Stimulated activated CD8-positive, alpha-beta memory T cell treated with anti-CD3 and anti-CD28 coated beads, Interleukin-7, amount 100 ng/mL, for 48 hours (primary cell): ENCODE measurements at places on chromosomes 16 and 17.
A peak's percentile ranks its signal among the peaks of the same experiment; 100 is the strongest.

- DNase-seq: no peak
Measured at GRCh38 chr16:70444249-70445063, 5.6 kb upstream of the ST3GAL2 start.

- no peak for DNase-seq
Measured at GRCh38 chr17:49977463-49978389, 8.7 kb downstream of the DLX4 start.

GRCh38 chr16:70569752-70570151 is 46.1 kb downstream of the SF3B3 start:
- DNase-seq: no peak

DNA sequence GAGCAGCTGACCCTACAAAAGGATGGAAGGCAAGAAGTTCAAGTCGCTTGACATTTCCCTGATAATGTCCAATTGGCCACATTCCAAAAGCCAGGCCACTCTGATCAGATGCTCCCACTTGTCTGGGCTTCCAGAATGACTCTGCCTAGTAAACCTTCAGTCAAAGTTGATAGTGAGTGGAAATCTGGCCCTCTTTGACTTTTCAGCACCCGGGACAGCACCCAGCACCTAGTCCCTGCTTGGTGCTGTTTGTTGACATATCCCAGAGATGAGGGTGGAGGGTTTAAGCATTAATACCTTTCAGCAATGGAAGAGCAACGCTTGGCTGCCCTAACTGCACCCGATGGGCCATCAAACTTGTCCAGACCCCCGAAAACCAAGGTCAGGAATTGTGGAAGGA is 131.3 kb downstream of the AIPL1 start:
- DNase-seq: no peak

GRCh38 chr17:69525920-69526841 is 111.7 kb downstream of the MAP2K6 start:
- DNase-seq: no peak

DNA sequence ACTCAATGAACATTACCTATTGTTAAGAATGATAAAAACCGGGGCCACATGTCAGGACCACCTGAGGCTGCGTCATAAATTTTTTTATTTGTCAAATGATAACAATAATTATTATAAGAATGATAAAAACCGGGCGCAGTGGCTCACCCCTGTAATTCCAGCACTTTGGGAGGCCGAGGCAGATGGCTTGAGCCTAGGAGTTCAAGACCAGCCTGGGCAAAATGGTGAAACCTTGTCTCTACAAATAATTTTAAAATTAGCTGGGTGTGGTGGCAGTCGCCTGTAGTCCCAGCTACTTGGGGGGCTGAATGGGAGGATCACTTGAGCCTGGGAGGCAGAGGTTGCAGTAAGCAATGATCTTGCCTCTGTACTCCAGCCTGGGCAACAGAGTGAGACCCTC is 816 bp upstream of the SHMT1 start:
- no peak for DNase-seq

- peak; percentile 37 for DNase-seq
Measured at GRCh38 chr17:16243801-16244567, 27.0 kb downstream of the PIGL start.

- no peak for DNase-seq
Measured at GRCh38 chr17:58368860-58369213, 16.8 kb upstream of the SUPT4H1 start.

GRCh38 chr16:60142619-60143347 is 1408.7 kb upstream of the GOT2 start:
- DNase-seq: no peak

DNA sequence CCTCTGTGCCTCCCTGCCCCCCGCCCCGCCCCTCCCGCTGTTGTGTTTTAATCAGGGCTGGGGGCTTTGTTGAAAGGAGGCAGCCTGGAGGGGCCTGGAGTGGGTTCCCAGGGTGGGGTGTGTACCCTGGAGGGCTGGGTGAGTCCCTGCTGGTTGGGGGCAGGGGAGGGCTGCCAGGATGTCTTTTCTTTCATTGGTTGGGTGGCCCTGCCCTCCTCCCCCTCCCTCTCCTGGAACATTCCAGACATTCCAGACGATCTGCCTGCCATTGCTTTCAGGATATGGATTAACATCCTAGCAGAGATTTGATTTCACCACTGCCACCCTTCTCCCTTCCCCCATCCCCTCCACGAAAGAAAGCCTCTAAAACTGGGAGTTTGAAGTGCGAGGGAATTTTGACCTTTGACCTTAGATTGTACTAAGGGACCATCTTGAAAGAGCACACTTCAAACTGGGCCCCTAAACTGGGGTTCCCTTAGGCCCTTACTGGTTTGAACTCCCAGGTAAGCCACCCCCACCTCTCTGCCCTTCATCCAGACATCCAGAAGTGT is 25.3 kb downstream of the IGF2BP1 start:
- no peak for DNase-seq

DNA sequence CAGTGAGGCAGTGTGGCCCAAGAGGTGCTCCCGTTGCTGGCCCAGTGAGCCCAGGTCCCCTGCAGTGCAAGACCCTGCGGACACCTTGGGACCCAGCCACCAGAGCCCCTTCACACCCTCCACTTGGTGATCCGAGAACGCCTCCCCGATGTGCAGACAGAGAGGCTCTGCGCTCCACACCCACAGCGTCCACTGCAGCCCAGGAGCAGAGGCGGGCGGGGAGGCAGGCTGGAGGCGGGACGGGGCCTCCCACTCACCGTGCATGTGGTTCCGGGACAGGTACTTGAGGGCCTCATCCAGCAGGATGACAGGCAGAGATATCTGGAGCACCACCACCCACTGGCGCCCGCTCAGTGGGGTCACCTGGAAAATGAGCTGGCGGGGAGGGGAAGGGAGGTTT is 12.1 kb upstream of the P2RX1 start:
- DNase-seq: no peak

- no peak for DNase-seq
Measured at GRCh38 chr16:2425825-2426430, 3.3 kb upstream of the CCNF start.

- no peak for DNase-seq
Measured at GRCh38 chr16:80831039-80831438, 26.6 kb upstream of the CDYL2 start.

DNA sequence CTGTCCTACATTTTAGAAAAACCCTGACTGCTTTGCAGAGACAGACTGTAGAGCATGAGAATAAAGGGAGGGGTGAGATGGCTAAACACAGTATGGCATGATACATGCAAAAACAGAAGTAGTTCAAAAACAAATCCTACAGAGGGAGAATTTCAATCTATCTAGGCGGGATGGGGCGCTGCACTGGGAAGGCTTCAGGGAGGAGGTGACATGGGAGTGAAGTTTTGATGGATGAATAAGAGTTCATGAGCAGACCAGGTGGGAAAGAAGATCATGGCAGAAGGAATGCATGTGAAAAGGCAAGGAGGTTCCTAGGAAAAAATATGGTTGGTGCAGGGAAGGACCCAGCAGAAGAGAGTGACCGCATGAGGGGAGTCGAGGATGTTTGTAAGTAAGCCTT is 19.2 kb downstream of the HS3ST3B1 start:
- no peak for DNase-seq

DNA sequence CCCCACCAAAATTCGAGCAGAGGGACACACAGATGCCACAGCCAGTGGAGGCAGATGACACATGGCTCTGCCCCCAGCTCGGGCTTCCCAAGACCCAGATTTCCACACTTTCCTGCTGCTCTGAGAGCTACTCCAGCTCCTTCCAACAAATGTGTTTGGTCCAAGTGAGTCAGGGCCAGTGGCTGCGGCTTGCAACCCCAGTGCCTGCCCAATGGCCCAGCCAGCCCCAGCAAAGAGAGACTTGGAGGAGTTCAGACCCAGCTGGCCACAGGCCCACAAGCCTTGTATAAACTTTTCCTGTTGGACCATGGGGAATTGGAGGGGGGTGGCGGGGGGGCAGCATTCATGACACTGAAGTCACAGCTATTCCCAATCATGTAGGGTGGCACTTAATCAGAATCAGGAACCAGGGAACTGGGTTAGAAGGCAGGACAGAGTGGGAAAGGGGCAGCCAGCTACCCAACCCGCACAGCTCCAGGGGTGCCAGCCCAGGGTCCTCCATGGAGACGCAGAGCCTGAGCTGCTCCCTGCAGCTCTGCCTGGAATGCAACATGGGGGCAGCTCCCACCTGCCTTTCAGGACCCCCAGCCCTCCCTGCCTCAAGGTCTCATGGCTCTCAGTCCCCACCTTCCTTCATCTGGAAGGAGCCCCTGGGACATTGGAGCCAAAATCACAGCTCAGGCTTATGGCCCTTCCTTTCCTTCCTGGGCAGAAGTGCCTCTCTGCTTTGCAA is 17.5 kb upstream of the C16orf78 start:
- DNase-seq: no peak

DNA sequence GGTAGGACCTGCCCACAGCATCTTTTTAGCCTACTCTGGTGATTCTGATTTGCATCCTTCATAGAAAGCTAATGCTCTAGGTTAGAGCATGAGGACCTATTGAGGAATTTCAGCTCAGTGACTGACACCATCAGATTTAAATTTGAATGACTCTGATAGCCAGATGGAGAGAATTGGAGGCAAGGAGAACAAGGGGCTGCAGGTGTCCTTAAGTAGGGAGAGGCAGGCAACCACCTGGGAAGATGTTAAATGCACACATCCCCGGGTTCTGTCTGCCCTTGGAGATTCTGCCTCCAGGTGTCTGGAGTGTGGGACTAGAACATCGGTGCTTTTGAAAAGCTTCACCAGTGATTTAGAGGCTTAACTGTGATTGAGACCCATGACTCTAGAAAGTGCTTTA is 221.8 kb downstream of the SPECC1 start:
- DNase-seq: no peak

DNA sequence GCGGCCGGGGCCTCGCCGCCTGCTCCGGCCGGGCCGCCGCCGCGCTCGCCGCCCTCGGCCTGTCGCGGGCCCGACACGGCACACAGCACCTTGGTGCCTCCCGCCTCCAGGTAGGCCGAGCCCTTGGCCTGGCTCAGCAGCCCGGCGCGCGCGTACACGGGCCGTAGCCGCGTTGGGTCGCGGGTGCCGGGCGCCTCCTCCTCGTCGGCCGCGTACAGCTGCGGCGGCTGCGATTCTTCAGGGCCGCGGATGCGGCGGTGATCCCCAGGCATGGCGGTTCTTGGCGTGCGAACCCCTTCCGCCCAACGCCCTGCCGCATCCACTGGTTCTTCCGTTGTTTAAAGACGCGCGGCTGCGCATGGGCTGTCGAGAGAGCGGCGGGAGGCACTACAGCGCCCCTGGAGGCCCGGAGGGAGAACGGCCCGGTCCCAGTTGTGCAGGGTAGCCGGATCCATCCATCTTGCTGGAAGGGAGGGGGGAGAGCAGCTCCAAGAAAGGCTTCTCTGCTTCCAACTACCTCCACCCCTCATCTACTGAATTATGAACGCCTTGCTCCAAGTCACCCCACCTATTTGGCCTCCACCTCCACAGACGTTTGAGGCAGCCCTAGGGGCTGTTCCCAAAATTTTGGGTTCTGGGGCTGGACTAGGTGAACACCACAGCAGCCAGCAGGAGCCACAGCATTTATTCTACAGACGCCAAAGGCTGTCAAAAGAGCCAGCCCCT is at the start of gene EXOSC6:
EXOSC6 (minus strand) TSS at position 312 of the 726 bp plus-strand sequence; CDS start at position 272, 40 bp downstream.
- DNase-seq: peak; percentile 87

DNA sequence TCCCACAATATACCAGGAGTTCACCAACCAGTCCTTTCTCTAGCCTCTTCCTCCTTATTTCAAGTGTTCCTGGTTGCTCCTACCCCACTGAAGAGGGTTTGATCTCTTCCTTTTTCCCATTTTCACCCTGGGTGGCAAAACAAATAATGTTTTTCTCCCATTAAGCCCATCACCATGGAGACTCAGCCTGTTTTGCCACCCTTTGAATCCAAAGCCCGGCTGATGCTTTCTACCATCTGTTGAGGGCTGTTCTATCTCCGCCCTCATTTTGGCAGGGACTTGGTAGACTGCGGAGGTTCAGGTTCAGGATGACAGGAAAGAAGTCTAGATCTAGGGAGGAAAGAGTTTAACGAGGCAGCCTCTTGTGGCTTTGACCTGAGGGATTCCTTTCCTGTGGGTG is 2.6 kb downstream of the DNAH2 start:
- DNase-seq: no peak

DNA sequence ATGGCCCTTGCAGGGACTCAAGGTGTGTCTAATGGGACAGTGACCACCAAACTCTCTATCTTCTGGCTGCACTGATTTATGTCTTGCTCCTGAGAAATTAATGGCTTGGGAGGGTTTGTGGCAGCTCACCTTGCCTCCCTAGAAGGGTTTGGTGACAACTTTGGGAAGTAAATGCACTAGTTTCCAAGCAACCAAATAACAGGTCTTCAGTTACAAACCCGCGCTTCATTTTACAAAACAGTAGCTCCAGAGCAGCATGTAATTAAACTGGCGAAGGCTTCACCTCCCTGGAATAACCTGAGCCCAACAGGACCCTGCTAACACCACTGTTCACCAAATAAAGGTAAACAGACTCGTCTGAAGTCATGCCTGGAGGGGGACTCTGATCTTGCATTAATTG is 318.3 kb downstream of the SLC39A11 start:
- no peak for DNase-seq

- DNase-seq: no peak
Measured at GRCh38 chr16:50718761-50719400, 23.0 kb upstream of the CYLD start.

- no peak for DNase-seq
Measured at GRCh38 chr17:55694286-55694910, 28.3 kb downstream of the TMEM100 start.

- DNase-seq: no peak
Measured at GRCh38 chr17:79524213-79525187, 86.4 kb downstream of the RBFOX3 start.

- DNase-seq: no peak
Measured at GRCh38 chr17:55760643-55761355, 9.9 kb downstream of the PCTP start.

DNA sequence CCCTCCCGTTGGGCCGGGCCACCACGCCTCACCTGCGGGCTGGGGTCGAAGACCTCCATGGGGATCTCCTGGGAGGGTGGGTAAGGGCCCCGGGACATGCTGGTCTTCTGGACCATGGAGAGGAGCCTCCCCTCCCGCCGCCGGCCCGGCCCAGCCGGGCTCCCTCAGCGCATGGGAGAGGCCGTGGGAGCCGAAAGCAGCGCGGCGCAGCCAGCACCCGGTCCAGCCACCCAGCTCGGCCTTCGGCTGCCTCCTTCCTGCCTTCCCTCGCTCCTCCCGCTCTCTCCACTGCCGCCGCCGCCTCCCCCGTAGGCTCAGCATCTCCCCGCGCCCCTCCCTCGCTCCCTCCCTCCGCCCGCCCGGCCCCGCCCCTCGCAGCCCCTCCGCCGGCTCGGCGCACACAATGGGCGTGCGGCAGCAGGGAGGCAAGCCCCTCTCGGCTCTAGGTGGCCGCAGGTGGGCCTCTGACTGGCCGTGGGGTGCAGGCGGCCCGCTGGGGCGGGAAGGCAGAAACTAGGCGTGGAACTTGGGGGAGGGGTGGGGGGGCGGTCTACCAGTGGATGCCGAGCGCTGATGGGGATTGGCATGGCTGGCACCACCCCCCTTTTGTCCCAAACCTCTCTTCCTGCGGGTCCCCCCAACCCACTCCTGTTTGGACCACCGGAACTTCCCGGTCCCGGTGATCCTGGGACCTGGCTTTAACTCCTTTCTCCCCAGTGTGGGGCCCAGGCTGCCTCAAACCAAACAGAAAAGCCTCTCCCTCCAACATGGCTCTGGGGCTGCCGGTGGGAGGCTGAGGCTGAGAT is at the start of gene CACNB1:
CACNB1 (minus strand) TSS at position 290 of the 806 bp plus-strand sequence; CDS start at position 116, 174 bp downstream.
- DNase-seq: peak; percentile 58

GRCh38 chr16:7792346-7792745 is 459.7 kb downstream of the RBFOX1 start:
- no peak for DNase-seq
